AG08395 (cell line): ENCODE measurements at places on chromosomes 7 and 10.

- no peak for DNase-seq
Observed at GRCh38 chr7:105935250-105935649, 27.8 kb upstream of the CDHR3 start.

DNA sequence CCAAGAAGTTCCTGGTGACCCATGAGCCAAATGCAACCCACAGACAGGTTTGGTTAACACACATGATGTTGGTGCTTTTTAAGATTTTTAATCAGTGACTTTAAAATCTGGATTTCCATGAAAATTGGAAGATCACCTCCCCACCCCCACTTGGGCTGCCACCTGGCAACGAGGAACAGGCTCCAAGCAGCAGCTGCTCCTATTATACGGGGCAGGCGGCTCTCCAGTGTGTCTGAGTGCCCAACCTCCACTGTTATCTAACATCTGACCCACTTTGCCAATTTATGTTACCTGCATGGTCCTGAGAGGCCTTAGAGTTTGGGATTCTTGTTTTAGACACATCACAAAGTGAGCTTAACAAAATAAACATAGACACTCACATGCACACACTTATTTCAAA, 56.4 kb downstream of the SGMS1 start:
- DNase-seq, result no peak

DNA sequence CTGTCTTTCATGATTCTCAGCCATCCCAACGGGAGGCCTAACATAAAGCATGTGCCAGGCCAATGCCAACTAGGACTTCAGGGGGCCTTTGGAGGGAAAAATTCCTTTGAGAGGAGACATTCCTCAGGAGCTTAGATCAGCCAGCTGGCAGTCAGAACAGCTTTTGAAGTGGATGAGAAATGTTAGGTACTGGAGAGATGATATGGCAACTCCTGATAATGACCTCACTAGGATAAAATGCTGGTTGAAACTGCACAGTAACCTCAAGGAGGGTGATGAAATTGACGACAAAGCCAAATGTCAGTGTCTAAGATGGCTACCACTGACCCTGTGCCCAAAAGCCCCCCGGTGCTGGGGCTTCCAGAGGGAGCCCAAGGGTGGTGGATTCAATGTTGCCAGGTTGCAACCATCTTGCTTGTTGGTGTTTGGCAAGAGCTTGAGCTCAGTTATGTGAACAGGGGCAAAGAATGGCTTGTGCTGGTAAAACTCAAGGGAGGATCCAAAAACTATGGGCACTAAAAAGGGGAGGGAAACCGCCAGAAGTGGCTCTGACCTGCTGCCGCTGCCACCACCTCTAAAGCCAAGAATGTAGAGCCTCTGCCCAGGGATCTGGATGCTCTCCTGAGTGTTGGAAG, 121.2 kb downstream of the UBE2H start:
- peak; percentile 88 for DNase-seq

- DNase-seq, result no peak
Observed at GRCh38 chr7:828793-829561, 3.3 kb upstream of the SUN1 start.

GRCh38 chr7:92621561-92622023, 31.4 kb upstream of the FAM133B start:
- DNase-seq, result no peak

DNA sequence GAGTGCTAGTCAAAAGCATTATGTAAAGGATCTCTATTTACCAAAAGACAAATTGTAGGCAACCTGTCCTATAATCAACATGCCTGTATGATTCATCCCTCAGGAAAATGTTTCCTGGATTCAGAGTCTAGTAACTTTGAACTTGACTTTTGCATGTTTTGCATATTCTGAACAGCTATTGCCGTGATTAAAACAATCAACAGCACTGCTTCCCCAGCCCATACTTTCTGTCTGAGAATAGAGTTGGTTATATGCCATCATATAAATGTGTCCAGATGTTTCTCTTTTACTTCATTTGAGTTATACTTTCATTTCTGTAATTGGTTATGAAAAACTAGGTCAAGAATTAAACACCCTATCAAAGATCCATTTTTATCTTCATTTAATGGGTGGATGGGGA, 83.5 kb downstream of the ZMYND11 start:
- peak; percentile 35 for DNase-seq

- no peak for DNase-seq
Observed at GRCh38 chr7:20314198-20314597, 16.5 kb upstream of the ITGB8 start.

- no peak for DNase-seq
Observed at GRCh38 chr7:24271938-24272337, 12.1 kb upstream of the NPY start.

DNA sequence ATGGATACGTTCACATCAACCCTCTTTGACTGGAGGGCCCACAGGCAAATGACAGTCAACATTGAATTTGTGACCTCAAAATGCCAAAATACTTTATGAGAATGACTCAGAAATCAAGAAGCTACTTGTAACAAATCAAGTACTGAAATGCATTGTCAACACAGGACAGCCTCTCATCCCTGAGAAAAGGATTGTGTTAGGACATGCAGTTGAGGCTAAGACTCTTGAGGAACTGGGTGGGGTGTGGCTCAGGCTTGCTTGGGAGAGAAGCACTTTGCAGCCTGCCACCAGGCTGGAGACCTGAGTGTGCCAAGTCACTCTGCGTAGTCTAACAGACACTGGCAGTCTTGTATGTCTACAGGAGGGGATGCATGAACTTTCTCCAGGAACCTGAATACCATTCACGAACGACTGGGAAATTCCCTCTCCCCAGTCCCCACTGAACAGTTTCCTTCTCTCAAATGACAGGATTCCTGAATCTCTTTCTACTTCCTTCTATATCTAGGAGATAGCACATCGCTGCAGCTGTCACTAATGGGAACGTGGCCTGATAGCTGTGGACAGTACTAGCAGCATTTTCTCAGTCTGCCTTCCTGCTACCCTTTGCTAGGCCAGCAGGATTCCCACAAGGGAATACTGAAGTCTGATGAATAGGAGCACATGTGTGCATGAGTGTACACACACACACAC, 3.3 kb upstream of the SMO start:
- no peak for DNase-seq

DNA sequence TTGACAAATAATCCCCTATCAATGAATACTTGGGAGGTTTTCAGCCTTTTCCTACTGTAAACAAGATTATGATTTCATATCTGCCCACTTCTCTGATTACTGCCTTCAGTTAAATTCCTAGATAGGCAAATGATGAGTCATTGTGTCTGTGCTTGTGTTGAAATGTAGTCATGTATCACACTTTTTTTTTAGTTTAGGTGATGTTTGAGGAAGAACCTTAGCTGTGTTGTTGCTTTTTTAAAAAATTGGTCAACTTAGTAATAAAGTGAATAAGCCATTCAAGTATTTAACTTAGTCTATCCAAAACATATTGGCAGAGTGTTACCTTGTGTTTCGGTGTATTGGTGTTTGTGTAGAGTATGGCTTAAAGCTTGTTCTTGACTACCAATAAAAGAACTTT, 60.0 kb downstream of the WAC start:
- peak; percentile 56 for DNase-seq

- DNase-seq, result no peak
Observed at GRCh38 chr10:49162761-49163310, 25.4 kb downstream of the TMEM273 start.

DNA sequence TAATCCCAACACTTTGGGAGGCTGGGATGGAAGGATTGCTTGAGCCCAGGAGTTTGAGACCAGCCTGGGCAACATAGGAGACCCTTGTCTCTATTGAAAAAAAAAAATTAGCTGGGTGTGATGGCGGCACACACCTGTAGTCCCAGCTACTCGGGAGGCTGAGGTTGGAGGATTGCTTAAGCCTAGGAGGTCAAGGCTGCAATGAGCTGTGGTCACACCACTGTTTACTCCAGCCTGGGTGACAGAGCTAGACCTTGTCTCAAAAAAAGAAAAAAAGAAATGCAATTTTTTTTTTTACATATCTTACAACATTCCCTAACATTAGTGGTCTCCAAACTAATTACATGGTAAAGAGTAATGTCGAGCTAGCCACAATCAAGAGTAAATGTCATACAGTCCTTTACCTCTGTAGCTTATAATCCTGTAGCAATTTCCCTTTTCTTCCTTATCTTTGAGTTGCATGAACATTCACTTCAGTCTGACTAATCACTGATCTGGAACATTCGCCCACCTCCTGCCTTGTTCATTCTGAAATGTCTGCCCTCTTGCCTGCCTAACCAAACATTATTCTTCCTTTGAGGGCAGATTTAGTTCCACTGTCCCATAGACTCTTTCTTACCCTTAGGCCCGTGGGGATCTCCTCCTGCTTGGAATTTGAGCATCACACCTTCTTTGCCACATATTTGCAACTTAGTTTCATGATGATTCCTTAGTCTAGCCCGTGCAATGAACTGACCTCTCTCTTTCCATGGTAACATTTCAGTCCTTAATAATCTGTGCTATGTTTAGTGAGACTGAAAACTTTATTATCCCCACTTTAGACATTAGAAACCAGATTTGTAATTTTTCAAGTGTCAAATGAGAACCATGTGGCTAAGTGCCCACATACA, 4.8 kb upstream of the VCL start:
- no peak for DNase-seq

DNA sequence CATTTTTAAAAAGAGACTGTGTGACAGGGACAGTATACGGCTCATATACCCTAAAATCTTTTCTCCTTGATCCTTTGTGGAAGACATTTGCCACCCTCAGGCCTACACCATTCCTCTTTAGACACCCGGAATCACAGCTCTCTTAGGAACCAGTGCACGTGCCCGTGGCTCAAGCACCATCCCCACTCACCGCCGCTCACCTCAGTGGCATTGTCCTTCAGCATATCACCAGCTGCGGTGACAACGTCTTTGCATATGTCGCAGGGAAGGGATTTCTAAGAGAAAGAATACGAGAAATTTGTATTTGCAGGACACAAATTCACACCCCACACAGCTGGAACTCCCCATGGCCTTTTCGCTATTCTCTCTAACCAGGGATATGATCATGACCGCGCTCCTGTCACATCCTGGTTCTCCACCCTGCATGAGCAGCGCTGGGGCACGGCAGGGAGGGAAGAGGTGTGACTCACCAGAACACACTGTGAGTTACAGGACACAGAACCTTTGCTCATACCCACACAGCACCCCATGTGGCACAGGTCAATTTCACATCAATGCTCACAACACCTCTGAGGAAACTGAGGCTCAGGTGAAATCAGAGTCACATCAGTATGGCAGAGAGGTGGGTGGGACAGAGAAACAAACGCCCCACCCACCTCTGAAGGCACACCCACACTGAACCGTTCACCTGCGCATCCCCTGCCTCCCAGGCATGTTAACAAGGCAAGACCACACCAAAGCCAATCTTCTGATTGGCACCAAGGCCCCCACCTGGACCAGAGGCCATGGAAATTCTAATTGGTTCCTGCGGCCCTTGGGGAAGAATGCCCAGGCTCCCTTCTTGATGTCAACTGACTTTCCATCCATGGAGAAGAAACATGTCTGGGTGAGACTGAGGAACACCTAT, 19.2 kb downstream of the PSAP start:
- DNase-seq, result no peak

GRCh38 chr7:13998866-13999265, 9.4 kb upstream of the ETV1 start:
- no peak for DNase-seq

GRCh38 chr7:150413640-150414081, 34.5 kb downstream of the ZNF775 start:
- peak; percentile 29 for DNase-seq

GRCh38 chr10:103720964-103721335, 134.4 kb downstream of the SH3PXD2A start:
- no peak for DNase-seq

DNA sequence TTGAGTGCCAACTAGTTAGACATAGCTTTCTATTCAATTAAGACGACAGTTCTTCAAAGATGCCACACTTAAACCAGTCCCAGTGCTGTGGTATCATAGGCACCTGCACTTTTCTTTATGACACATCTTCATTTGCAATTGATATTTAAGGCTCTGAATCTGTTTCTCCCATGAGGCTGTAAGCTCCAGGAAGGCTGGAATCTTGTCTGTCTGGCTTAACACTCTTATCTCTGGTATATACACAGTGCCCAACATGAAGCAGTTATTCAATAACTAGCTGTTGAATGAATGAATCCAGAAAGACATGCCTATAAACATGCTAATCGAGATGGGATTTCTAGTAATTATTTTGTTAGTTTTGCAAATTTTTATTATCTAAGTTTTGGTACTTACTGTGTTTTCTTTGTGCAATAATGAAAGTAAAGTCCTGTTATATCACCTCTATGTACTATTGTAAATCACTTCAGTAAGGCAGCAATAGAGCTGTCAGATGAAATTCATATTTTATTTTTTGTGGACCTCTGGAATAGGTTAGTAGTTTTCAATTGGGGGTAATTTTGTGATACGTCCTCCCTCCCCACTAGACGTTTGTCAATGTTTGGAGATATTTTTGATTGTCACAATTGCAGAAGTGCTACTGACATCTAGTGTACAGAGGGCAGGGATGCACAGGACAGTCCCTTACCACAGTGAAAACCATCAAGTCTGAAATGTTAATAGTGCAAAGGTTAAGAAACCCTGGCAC, 51.3 kb upstream of the STEAP4 start:
- DNase-seq, result peak; percentile 13

- DNase-seq, result no peak
Observed at GRCh38 chr7:55069271-55069792, 50.5 kb downstream of the EGFR start.

GRCh38 chr7:36640682-36641081, 83.6 kb downstream of the AOAH start:
- DNase-seq, result no peak

DNA sequence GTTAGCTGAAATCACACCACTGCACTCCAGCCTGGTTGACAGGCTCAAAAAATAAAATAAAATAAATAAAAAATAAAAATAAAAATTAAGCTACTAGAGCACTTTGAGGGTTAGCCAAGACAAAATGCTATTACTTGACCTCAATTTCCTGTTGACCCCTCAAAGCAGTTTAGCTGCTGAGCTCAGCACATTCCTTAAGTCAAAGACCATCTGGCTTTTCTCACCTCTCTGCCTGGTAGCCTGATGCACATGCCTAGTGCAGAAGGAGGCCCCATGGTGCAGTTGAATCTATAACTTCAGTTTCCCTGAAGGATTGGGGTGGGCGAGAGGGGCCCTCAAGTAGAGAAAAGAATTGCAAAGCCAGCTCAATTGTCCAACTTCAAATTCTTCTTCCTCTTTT, 211.1 kb upstream of the GALNT17 start:
- DNase-seq, result no peak

GRCh38 chr10:124722798-124723783, 21.1 kb downstream of the FAM53B start:
- no peak for DNase-seq

- no peak for DNase-seq
Observed at GRCh38 chr10:113557424-113557862, 4.6 kb downstream of the HABP2 start.

DNA sequence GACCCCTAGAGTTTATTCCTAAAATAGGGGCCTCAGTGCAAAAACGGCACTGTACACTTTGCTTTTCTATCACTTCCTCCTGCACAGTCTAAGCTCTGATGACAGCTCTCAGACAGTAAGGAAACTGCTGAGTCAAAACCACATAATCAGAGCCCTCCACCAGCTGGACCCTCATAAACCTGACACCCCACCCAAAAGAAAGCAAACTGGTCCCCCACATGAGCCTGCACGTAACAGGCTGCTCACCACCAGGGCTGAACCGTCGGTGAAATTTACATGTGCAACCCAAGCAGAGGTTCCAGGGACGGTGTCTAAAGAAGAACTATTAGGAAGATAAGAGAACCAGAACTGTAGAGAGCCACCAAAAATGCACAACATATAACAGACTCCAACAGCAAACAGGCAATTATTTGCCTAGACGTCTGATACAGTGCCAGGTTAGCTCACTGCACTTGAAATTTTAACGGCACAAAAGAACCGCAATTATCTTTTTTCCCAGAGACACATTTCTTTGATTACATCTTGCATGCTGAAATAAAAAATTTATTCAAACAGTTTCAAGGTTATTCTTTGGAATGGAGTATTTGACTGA, 19.6 kb downstream of the SGMS1 start:
- peak; percentile 28 for DNase-seq
